Femur (tissue), 1 donor: ENCODE measurements at places on chromosomes 7 and 10.

DNA sequence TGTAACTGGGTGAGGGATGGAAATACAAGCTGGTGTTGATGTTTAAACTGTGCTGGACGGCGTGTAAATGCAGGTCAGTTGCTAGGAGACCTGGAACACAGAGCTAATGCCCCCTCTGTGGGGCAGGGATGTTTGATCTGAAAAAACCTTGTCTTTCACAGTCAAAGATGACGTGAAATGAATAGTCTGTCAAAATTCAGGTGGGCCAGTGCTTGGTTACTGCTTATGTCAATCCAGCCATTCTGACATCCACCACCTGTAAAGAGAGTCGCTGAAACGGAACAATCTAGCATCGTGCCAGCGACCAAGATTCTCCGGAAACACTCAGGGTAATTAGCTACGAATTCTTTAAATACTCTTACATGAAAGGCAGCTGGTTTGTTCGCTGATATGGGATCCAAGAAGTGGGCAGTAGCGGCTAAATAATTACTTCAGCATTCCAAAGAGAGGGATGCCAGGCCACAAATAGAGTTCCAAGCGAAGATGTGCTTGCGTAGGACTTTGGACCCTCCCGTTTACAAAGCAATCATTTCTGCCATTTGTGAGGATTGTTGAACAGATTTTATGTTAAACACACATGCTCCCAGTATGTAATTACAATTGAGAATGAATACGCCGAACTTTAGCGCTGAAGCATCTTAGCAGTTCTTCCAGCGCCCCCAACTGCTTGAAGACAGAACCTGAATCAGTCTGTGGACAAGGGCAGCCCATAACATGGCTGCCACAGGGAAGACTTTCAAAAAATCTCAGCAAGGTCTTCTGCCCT lies 7.3 kb upstream of the ASB4 start:
- DNase-seq: peak; percentile 35

- no peak for DNase-seq
These were observed 90.9 kb upstream of the ABI1 start for GRCh38 chr10:26951650-26952049.

DNA sequence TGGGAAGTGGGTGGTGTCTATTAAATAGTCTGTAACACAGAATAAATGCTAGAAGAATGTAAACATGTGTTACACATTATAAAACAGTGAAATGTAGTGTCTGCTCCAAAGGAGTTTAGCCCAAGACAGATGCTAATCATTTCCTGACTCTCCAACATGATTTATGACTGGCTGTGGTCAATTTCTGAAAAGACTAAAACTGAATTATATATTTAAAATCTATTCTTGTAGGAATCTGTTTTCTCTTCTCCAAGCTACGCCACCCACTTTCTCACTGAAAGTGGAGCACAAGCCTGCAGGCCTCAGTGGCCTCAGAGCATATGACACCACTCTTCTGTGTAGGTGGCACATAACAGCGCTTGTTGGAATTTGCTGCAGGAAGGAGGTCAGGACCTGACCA lies 44.4 kb downstream of the CTTNBP2 start:
- DNase-seq: no peak

DNA sequence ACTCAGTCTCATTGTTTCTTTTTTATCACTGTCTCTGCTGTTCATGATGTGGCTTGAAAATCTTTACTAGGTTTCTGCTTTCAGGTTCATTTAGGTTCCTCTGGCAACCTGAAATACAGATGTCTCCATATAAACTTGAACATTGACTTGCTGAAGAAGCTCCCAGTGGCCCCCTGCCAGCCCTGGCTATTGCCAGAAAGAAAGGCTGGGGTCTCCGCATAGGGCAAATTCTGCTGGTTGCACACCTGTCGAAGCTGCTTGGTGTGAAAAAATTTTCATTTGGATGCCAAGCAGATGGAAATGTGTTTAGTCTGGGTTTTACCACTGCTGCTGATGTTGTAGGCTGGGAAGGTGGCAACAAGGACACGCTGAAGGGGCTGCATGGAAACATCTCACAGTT lies 826.7 kb upstream of the GHITM start:
- no peak for DNase-seq

DNA sequence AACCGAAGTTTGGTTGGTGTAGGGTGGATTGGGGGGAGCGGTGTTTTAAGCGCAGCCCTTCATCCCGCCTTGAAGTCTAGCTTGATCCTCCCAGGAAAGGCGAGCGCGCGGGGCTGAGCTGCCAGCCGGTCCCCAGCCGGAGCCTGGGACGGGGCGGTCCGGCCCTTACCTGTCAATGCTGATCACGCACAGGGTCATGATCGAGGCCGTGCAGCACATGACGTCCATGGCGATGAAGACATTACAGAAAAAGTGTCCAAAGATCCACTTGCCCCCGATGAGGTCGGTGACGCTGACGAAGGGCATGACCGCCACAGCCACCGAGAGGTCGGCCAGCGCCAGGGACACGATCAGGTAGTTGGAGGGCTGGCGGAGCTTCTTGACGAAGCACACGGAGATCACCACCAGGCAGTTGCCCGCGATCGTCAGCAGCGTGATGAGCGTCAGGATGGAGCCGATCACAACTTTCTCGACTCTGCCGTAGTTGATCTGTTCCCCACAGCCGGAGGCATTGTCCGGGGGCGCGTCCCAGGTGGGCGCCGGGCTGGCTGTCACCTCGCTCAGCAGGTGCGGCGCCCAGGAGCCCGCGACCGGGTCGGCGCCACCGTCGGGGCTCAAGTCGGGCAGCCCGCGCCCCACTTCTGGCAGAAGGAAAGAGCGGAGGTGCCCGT lies 740 bp downstream of the HTR7 start:
- no peak for DNase-seq

DNA sequence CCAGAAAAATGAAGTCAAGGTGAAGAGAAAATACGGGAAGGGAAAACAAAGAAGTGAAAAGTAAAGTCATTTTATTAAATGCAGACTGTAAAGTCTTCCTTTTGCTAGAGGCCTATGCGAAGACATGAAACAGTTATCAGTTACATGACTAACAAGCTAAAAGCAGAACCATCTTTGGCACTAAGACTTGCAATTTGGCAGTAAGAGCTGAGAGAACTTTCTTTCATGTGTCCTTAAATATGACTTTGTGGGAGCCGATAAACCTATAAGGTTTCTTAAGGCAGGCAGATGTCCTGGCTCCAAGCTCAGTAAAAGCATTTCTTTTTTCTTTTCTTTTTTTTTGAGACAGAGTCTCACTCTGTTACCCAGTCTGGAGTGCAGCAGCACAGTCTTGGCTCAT lies 10.4 kb downstream of the ANLN start:
- DNase-seq: no peak

- no peak for DNase-seq
These were observed 108.9 kb downstream of the IPMK start for GRCh38 chr10:58158806-58159205.

DNA sequence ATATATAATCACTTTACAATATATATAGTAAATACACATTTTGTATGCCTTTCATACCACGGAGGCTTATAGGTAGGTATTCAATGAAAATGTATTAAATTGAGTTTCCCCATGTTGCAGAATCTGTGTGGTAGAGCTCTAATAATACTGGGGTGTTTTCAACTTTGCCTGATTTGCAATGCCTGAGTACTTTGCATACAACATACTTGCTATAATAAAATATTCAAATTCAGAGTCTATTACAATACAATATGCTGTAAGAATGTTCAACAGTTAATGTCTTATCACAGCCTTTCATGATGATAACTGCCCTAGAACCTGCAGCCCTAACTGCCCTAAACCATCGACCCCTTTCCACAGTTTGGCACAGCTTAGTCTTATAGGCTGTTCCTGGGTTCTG lies 114.6 kb downstream of the DGKI start:
- no peak for DNase-seq

DNA sequence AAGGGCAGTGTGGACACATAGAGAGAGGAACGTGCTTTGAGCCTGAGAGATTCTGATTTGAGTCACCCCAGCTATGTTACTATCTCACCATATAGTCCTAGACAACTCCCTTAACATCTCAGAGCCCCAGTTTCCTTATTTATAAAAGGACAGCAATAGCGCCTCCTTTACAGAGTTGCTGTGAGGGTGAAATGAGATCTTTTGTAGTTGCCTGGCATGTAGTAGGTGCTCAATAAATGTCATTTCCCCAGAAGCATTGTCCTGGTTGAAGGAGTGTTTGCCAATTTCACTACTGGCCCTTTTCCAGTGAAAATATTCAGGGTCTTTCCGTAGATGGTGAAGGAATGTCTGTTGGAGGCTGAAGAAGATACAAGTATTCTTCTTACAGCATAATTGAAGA lies 51.3 kb upstream of the FAM180A start:
- no peak for DNase-seq

GRCh38 chr7:1324028-1324900 lies 91.6 kb downstream of the UNCX start:
- peak; percentile 19 for DNase-seq

- no peak for DNase-seq
These were observed 225.2 kb downstream of the C7orf25 start for GRCh38 chr7:42686594-42687156.

GRCh38 chr10:84537447-84537931 lies 209.1 kb downstream of the CCSER2 start:
- DNase-seq: peak; percentile 43

GRCh38 chr7:115689941-115690340 lies 340.6 kb downstream of the TFEC start:
- DNase-seq: no peak

DNA sequence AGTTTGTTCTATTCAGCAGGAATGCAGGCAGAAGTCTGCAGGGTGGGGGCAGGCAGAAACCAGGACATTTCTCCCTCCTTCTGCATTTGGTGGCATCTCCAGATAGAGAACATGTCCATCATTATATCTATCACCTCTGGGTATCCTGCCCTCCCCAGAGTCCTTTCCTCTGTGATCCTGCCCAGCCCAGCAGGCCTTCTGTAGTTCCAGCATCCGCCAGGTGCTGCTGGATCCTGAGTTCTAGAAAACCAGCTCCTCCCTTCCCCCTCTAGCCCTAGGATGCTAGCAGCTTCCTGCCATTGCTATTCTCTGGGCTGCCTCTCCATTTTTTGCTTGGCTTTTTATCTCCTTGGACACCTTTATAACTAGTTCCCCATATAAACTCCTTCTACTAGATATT lies 180.3 kb downstream of the KCNMA1 start:
- no peak for DNase-seq

DNA sequence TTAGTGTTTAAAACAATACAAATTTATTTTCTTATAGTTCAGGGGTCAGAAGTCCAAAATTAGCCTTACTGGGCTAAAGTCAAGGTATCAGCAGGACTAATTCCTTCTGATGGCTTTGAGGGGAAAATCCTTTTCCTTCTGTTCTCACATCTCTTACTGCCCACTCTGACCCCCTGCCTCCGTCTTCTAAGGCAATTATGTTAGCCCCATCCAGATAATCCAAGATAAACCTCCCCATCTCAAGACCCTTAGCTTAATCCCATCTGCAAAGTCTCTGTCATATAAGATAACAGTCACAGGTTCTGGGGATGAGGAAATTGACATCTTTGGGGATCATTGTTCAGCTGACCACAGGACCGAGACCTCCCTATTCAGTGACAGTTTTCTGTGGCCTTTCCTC lies 22.3 kb downstream of the MACROH2A2 start:
- no peak for DNase-seq

DNA sequence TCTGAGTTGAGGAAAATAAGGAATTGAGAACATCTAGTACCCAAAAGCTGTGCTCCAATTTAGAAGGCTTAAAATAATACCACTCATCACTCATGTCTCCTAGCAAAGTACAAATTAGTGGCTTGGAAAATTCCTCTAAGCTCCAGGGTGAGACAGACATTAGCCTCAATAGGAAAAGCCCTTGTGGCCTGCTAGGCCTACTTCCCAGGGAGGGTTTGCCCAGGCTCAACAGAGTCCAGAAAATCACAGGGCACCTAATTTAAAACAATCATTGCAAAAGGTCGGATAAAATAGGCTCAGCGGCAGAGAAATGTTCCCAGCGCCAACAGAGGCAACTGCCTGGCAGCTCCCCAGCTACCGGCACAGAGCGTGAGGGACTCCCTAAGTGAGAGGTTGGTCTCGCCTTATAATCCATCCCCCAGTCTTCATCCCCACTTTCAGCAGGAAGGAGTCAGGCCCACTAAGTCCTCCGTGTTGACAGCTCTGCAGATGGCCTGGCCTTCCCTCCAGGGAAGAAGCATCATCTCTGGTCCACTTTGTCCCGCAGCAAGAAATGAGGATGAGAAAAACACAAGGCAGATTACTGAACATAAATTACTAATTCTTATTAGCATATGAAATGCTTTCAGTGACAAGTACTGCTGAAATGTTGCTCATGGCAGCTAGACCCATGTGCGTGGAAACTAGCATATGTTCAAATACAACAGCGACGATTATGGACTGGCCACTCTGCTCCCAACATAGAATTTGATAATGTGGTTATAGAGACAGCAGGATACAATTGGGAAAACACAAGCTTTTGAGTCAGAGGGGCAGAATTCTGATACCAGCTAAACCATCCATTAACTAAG lies 1177.7 kb upstream of the AUTS2 start:
- DNase-seq: peak; percentile 49

DNA sequence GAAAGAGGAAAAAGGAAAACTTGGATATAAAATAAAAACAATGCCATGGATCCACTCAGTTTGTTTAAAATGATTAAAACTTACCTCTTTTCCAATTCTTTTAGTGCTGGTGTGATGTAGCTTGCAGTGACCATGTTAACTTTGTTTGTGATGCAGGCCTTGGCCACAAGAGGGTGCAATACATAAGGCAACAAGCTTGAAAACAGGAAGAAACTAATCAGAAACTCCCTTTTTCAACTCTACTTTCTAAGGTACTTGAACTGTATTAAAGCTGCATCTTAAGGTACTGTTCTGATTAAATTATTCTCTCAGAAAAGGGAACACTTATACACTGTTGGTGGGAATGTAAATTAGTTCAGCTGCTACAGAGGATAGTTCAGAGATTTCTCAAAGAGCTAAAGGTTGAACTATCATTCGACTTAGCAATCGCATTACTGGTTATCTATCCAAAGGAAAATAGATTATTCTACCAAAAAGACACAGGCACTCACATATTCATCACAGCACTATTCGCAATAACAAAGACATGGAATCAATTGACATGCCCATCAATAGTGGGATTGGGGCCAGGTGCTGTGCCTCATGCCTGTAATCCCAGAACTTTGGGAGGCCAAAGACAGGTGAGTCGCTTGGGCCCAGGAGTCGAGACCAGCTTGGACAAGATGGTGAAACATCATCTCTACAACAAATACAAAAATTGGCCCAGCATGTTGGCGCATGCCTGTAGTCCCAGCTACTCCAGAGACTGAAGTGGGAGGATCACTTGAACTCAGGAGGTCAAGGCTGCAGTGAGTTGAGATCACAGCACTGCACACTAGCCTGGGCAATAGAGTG lies 50.9 kb downstream of the AASS start:
- DNase-seq: peak; percentile 60

DNA sequence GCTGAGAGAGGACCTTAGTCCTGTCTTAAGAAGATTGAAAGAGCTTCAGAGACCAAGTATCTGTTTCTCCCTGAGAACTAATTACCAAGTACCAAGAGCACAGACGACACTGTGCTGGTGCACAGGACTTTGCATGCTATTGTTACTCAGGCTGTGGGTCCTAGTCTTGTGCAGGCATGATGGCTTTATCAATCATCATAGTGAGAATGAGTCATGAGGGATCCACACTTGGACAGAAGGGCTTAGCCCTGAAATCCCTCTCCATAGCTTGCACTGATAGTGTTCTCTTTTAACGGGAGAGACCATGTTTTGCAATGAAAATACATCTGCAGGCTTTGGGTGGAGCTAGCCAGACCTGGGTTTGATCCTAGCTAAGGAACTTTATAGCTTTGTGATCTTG lies 93.3 kb downstream of the SORCS3 start:
- no peak for DNase-seq
